Activated CD4-positive, alpha-beta T cell treated with anti-CD3 and anti-CD28 coated beads, Interleukin-2, amount 50 U/mL, for 1 hour (primary cell): ENCODE measurements at places on chromosomes 2 and 18.

- DNase-seq, result no peak
Measured at GRCh38 chr2:240481720-240482119, 46.3 kb downstream of the GPC1 start.

DNA sequence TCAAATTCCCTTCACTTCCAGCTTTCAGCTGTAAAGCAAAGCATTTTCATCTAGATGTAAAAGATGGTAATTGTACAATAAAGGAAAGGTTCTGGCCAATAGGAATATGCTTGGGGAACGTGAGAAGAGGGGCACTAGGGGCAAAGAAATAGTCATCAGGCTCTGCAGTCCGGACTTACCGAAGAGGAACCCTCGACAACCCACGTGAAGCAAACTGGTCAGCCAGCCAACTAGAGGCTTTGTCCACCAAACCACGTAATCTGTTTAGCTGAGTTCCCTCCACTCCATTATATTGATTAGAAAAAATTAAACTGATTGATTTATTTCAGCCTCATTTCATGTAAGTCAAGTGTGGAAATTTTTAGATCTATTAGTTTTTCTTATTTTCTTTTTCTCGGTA is 300.4 kb upstream of the FANCL start:
- no peak for DNase-seq

DNA sequence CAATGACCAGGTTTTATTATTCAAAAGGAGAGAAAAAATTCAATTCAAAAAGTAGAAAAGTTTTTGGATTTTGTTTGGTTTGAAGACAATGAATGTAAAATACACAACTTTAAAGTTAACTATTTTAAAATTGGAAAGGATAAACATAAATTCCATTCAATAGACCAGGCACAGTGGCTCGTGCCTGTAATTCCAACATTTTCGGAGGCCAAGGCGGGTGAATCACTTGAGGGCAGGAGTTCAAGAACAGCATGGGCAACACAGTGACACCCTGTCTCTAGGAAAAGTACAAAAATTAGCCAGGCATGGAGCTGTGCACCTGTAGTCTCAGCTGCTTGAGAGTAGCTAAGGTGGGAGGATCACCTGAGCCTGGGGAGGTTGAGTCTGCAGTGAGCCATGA is 54.7 kb downstream of the SCN9A start:
- no peak for DNase-seq

DNA sequence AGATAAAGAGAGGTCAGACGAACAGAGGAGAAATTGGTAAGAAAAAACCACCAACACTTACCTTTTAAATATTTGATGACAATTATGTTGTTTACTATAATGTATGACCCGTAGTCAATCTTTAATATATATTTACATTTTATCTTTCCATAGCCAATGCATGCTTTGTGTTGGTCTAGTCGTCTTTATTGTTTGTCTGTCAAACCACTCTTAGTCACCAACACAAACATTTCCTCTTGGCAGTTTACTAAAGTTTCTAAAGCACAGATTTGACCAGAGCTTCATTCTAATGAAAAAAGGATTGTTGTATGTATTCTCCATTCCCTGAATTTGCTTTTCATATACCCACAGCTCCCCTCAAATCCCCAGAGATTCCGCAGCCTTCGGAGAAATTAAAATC is 784.7 kb upstream of the PIK3C3 start:
- no peak for DNase-seq

GRCh38 chr18:519019-519879 is 18.7 kb upstream of the COLEC12 start:
- DNase-seq, result no peak

GRCh38 chr2:98870516-98871158 is 65.4 kb downstream of the CRACDL start:
- DNase-seq, result no peak

DNA sequence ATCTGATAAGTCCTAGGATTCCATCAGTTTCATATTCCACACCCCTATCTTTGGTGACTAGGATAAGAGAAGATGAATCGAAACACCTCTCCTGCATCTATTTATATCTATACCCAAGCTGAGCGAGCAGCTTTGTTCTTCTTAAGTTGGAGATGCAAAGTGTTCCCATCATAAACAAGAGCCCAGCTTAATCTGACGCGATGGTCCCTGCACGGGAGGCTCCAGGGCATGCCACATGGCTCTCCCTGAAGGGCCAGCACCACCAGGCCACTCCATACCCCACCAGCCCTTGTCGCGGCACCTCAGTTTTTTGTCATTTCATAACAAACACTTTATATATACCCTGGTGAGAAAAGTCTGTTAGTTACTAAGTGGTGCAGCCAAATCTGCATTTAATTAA is 255.3 kb downstream of the L3MBTL4 start:
- no peak for DNase-seq

GRCh38 chr2:231334981-231335380 is 60.5 kb upstream of the B3GNT7 start:
- DNase-seq, result no peak

GRCh38 chr2:176427549-176427948 is 158.3 kb downstream of the MTX2 start:
- no peak for DNase-seq
